ENCODE measurements at places on chromosomes 7 and 10.

DNA sequence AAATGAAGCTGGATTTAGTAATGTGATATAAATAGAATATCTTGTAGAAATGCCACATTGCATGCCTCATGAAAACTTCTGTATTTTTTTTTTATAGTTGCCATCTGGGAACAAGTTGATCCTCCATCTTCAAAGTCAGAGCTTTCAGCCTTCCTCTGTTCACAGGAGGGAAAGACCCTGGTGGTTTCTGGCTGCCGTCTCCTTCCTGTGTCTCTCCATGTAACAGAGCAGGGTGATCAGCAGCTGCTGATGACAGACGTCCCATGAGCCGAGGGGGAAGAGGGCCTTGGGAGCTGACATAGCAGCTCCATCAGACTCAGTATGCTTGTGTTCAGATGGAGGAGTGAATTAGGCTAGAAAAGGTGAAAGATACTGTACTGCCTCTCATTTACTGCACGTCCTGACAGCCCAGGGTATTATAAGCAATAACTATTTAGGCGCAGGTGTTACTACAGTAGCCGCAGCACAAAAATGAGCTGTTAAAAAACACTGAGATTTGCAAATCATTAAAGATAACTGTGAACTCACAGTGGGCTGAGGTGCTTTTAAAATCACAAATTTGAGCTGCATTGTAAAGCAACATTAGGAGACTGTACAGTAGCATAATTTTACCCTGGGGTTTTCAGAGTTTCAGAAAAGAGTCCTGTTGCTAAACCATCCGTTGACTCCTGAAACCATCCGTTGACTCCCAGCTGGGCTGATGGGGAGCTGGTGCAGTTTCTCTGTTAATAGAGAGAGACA, 103.3 kb downstream of the CFAP58 start:
- DNase-seq, result no peak

DNA sequence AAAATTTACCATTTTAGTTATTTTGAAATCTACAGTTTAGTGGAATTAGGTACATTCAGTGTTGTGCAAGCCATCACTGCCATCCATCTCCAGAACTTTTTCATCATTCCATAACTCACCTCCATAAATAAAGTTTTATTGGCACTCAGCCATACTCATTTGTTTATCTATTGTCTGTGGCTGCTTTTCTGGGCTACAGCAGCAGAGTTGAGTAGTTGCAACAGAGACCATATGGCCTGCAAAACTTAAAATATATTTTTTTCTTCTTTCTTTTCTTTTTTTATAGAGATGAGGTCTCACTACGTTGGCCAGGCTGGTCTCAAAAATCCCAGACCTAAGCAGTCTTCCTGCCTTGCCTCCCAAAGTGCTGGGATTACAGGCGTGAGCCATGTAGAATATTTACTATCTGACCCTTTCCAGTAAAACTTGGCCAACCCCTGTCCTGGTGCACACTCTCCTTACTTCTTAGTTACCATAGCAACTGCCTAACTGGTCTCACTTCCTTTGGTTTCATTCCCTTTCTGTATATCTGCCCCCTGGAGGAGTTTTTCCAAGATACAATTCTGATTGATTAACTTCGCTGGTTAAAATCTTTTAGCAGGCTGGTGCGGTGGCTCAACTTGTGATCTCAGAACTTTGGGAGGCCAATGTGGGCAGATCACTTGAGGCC, 133.2 kb downstream of the CUX1 start:
- DNase-seq, result no peak

DNA sequence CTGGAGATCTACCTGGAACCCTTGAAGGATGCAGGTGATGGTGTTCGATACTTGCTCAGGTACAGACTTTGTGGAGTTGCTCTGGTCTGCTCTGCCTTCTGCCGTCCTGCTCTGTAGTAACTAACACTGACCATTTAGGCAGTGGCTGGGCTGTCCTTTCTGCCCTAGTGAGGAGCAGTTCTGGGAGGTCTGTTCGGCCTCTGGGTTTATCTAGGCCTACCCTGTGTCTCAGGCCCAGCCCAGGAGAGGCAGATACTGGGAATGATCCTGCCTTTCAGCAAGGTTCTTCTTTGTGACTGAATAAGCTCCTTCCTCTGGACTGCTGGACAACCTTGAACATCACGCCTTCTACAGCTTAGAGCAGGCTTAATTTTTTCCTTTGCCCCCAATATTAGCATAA, 1.7 kb downstream of the ZFYVE27 start:
- DNase-seq, result no peak

GRCh38 chr10:17712717-17713471, 39.1 kb upstream of the TMEM236 start:
- DNase-seq, result no peak

DNA sequence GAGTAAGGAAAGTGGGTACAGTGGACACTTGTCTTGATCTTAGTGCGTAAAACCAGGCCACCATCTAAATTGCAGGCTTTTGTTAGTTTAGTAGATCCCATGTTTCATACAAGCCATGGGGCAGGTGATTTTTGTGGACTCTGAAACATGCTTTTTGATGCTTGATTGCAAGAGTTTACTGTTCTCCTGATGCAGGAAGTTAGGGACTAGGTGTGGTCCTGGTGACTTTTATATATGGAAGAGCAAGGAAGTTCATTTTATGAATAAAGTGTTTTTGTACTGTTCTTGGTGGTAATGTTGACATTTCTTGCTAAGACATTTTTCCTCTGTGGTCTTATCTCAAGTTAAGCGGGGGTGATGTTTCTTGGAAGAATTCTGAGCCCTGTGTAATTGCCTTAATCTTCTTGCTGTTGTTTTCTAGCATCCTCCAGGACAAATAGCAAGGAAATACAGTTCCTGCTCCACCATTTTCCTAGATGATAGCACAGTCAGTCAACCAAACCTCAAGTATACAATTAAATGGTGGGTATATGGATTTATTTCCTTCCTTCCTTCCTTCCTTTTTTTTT, 89.0 kb upstream of the GJD4 start:
- DNase-seq, result no peak

DNA sequence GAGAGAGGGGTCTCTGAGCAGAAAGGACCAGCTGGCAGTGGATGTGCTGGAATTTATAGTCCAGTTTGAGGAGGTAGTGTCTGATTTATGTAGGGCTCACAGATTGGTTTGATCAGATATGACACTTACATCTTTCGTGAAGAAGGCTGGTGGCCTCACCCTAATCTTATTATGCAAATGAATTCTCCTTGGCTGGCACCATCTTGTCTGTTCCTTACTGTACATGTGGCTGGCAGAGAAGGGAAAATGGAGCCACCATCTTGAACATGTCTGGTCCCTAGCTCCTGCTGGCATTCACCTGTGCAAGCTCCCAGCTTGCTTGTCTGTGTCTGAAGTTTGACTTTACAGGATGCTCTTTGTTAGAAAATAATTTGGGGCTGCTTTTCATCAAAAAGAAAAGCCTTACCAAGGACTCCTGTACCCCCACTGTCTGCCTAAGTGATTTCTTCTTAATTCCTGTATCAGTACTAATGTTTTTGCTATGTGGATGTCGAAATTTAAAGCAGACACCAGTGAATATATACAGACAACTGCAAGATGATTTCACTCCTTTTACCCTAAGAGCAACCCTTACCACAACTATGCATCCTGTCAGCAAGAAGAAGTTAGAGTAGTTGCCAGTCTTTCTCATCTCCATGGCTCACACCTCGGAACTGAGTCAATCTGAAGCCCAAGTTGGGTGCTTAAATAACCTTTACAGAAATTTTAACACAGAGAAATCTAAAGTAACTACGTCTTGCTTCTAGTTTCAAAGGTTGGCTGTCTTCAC, 322.0 kb upstream of the SEMA3D start:
- DNase-seq, result no peak

DNA sequence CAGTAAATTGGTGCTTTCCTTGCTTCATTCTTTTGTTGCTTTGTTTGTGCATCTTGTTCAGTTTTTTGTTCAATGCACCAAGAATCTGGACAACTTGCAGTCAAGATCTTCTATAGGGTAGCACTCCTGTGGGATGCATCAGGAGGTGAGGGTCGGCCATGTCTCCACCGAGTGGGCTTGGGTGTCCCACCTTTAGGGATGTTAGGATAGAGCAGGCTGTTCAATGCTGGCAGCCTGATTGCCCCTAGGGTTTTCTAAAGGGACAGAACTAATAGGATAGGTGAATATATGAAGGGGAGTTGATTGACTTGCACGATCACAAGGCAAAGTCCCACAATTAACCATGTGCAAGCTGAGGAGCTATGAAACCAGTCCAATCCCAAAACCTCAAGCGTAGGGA, 109.9 kb downstream of the GLRX3 start:
- no peak for DNase-seq

GRCh38 chr10:131748191-131748590, 152.6 kb upstream of the PPP2R2D start:
- DNase-seq, result no peak

DNA sequence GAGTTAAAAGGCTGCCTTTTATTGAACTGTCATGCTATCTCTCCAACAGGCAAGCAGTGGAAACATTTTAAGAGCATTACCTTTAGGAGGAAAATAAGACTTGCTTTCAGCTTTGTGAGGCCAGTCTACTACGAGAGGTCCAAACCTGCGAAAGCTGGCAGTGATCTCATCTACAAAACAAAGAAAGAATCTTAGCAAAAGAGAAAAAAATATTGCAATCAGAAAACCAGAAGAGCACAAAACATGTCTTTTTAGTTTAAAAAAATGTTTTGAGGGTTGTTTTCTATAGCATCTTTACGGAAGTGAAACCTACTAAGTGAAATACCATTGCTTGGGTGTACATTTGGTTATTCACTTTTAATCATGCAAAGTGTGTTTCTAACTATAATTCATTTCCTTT, 147.9 kb downstream of the CPEB3 start:
- DNase-seq, result no peak

GRCh38 chr7:150981644-150982043, 3.5 kb upstream of the KCNH2 start:
- no peak for DNase-seq

DNA sequence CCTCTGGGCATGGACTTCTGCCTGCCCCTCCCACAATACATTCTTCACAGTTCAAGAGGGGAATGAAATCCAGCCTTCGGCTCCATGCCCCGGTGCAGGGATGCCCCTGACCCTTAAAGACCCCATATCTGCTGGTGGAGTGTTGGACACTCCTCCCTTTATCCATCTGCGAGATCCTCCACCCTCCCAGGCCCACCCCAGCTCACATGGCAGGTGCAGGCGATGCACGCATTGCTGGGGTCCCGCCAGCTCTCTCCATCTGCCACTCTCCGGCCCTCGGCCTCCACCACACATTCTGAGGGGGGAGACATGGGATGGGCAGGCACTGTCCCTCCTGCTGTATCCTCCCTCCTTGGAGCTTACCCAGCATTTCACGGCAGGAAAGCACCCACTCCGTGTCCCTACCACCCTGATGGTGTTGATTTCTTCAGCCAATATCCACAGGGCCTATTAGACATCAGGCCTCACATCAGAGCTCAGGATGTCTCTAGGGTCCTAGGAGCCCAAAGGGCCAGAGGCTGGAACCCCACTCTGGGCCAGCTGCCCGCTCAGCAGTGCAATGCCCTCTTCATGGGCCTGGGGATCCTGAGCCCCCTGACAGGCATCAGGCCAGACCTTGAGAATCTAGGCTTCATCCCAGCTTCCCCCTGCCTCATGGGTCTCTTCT, 18.3 kb downstream of the ATP6V1F start:
- DNase-seq, result no peak

DNA sequence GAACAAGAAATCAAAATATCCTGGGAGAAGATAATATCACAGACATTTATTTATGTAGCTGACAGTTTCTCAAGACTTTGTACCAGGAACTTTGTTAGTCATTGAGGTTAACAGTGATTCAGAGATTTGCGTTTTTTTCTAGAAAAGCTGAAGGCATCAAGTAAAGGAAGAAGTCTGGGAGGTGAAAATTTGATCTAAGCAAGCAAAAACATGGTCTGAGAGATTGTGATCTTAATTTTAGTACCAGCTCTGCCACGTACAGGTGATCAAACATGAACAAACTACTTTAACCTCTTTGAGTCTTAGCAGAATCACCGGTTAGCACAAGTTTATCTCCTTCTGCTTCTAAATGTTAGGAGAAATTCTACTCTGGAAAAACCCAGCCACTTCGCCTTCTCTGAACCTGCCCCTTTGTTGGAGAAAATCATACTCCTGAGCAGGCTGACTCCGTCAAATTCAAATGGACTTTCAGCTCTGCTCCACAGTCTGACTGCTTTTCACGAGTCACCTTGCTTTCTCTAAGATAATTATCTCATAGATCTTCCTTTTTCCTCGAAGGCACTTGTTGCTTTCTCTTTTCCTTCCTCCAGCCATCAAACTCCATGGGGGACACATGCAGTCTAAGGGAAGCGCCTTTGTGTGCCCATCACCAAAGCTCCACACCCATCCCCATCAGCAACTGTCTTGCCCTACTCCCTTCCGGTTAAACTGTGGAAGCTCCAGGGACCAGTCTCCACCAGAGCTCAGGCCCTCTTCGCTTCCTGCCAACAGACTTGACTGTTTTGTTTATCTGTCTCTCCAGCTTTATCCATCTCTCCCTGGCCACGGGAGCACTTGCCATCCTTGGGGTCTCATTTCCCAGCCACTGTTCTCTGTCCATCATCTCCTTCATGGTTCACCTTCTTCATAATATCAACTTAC, 86.3 kb downstream of the PRKCQ start:
- no peak for DNase-seq

DNA sequence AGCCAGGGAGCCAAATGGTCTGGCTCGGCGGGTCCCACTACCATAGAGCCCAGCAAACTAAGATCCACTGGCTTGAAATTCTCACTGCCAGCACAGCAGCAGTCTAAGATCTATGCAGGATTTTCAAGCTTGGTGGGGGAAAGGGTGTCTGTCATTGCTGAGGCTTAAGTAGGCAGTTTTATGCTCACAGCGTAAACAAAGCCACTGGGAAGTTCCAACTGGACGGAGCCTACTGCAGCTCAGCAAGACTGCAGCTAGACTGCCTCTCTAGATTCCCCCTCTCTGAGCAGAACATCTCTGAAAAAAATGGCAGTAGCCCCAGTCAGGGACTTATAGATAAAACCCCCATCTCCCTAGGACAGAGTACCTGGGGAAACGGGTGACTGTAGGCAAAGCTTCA, 277.6 kb upstream of the PHF14 start:
- no peak for DNase-seq

DNA sequence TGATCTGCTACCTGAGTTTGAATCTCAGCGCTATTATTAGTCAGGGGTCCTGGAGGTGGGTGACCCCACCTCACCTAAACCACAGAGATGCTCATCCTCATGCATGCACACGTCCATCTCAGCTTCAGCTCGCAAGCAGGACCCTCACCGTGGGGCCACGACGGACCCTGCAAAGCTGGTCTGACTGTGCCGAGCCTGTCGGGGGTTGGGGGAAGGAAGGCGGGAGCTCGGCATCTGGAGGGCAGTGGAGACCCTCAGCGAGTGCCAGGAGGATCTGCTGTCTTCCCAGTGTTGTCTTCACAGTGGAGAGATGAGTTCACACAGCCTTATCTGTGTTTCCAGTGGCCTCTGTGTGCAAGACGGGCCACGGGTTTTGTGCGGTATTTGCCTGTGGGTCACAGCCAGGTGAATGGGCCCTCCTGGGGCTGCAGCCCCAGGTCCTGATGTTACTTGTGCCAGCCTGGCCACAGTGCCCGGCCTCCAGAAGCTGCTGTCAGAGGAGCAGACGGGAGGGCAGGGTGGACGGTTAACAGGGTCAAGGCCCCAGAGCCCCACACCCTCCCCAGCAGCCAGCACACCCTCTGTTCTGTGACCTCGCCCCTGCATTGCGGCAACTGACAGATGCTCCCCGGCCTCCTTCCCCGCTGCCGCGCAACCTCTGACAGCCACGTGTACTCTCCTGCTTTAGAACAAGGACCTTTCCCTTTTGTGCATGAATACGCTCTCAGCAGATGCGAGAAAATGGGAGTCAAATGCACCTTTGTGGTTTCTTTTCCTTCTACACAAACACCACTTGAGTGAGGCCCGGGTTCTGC, 528.8 kb downstream of the DNAJB6 start:
- DNase-seq, result no peak
